ENCODE measurements at places on chromosomes 3 and 15. TPM values are rescaled to one million over a fixed set of nuclear protein-coding genes. Genes with fewer than 3 reads are reported as not detected.

Gene PLA2G4E
- not detected for total RNA-seq

Gene TMCO5A
- total RNA-seq: not detected

Gene GPR62
- not detected for total RNA-seq

Gene BNC1
- total RNA-seq: 0.52 TPM

Gene TIPARP
- 29.8 TPM for total RNA-seq

Gene GNB4
- total RNA-seq: 8.7 TPM

Gene RASGRP1
- total RNA-seq: 0.38 TPM

Gene WHAMM
- total RNA-seq: 7.5 TPM

Gene GOLGA6L9
- 3.3 TPM for total RNA-seq

Gene AVEN
- 23.2 TPM for total RNA-seq

Gene TRPM1
- total RNA-seq: not detected

Gene GP9
- total RNA-seq: not detected

Gene ZMYND10
- 1.3 TPM for total RNA-seq

Data from A549 treated with CpdA at 1 μM for 4 hours (cell line).